ENCODE measurements at places on chromosomes 3 and 15.

- no peak for DNase-seq
These were observed 51.6 kb downstream of the RARB start for GRCh38 chr3:25479727-25480010.

GRCh38 chr3:23712656-23713559, 92.8 kb upstream of the UBE2E1 start:
- no peak for DNase-seq

DNA sequence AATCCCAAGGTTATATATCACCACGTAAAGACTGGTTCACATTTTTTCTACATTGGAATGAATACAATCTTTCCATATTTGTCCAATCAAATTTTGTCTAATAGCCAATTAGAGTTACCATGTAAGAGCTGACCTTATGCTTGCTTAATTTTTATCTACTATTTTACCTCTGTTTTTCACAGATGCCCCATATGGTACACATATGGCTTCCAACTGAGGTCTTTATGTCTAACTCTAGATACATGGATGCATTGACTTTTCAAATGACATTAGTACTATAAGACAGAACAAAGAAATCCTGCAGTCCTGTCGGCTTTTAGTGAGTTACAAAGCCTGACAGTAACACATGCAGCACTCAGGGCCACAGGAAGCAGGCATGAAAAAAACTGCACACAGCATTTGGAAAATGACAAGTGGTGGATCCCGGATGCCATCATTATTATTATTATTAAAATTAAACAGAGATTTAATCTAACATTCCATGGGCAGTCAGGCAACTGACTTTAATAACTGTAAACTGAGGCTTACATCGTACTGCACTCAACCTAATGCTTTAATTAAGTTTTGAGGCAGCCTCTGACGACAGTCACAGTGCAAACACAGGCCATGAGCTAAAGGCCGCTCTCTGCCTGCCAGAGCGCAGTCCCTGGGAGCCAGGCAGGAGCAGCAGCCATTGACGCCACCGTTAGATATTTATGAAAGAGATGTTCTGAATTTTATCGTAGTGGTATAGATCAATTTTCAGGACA, 113.9 kb upstream of the TMCO5A start:
- no peak for DNase-seq

DNA sequence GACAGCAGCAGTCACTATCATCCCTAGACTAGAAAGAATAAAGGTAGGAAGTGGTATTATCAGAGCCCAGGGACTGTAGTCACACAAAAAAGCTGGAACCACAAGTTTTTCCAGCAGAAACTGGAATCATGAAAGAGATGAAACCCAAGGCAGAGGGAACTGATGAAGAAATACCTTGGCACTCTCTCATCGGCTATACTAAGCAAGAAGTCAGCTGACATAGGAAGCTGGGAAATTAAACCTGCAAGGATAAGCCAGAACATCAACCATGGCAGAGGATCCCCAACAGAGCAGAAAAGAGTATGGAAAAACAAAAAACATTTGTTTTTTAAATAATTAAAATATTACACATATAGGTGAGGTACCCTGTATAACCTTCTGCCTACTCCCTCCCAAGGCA, 86.5 kb downstream of the AQR start:
- DNase-seq: no peak

GRCh38 chr3:125152951-125153350, 59.6 kb downstream of the SLC12A8 start:
- no peak for DNase-seq

DNA sequence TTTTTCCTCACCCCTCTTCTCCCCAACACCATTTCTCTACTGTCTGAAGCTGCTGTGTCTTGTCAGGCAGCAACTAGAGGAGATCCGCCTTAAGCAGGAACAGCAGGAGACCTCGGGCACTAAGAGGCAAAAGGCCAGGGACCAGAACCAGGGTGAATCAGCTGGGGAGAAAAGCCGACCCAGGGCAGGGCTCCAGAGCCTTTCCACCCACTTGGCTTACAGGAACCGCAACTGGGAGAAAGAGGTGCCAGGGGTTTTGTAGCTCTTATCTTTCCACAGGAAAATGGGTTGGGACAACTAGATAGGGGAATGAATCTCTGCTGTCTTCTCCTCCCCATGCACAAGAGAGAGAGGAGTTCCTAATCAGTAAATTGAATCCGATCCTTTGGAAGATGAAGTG, 3.0 kb upstream of the NGRN start:
- DNase-seq: no peak

DNA sequence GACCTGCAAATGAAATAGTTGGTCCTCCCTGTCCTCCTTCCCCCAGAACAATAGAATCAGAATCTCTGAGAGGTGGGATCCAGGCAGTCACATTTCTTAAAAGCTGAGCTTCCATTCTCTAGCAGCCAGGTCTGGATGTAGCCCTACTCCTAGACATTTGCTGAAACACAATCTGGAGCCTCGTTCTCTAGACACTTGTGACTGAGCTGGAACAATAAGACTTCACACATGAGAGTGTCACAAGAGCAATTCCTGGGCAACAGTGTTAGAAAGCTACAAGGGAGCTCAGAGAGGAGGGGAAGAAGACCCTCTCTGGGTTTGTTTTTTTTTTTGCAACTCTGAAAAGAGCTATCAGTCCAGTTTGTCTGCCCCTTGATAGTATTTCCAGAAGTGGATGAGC, 14.5 kb downstream of the CORO2B start:
- DNase-seq: no peak

DNA sequence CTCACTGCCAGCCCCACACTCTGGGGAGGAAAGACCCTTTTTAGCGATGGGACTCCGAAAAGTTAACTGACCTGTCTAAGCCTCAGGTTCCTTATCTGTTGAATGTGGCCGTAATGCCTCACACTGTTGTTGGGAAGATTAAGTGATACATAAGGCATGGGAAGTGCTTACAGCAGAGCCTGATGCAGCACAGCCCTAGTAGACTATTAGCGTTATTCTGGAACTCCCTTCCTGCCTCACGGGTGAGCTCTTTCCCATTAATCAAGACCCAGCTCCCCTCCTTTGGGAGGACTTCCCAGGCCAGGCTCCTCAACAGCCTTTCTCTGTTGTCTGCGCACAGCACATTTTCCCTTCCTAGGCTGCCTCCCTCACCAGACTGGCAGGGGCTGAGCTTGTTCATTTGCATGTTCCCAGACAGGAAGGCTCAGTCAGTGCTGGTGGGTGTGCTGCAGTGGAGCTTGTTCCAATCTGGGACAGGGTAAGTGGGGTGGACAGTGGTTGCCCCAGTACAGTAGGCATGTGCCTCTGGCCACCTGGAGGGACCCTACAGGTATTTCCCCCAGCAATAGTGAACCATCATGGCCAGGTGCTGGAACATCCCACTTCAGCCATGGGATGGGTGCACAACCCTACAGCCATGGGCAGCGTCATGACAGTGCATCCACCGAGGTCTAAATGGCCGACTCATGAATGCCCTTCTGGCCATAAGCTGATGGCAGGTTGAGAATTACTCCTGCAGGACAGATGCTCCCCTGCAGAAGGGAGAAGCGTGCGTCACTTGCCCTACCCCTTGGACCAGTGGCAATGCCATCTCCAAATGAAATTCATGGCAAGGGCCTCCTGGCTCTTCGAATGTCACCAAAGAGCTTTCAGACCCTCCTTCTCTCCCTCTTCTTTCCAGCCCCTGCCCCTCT, 5.8 kb upstream of the PSTPIP1 start:
- DNase-seq: no peak

GRCh38 chr15:63274427-63274826, 3.0 kb upstream of the APH1B start:
- DNase-seq: no peak

GRCh38 chr15:87614704-87615103, 641.8 kb downstream of the NTRK3 start:
- DNase-seq: no peak

All from anterior cingulate cortex (tissue), 58 donors.